Bone marrow (tissue), 2 donors: ENCODE measurements at places on chromosomes 12 and 14.
A peak's percentile ranks its signal among the peaks of the same experiment; 100 is the strongest.

DNA sequence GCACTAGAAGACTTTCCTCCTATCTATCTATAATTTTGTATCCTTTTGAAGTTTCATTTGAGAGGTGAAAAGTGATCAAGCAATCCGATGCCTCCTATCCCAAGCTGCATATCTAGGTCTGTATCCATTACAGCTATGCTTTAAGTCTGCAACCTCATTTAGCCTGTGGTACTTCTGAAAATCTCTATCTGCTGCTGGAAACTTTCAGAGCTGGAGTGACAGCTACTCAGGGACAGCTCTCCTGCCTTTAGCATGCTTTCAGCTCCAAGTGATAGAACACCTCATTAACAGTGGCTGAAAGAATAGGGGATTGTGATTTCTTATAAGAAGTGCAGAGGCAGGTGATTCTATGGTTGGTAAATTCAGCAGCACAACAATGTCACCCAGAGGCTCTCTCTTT is 1153.5 kb downstream of the AACS start:
- DNase-seq = no peak

DNA sequence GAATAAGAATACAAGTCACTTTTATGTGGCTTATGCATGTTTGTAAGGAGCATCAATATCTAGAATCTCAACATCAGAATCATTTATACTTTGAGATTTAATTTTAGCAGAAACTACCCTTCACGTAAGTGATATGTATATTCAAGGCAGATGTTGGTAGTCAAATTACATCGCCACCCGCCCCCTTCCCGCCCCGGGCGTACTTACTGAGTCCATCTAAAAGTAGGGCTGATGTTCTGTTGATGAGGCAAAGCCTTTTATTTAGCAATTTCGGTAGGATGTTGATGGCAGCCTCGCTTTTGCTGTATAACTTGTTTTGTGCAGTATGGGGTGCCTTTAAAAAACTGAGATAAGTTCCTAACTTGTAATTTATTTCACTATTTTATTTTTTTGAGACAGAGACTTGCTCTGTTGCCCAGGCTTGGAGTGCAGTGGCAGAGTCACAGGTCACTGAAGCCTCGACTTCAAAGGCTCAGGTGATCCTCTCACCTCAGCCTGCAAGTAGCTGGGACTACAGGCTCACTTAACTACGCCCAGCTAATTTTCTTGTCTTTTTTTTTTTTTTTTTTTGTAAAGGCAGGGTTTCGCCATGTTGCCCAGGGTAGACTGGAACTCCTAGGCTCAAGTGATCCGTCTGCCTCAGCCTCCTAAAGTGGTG is 30.8 kb downstream of the KTN1 start:
- no peak for DNase-seq

- DNase-seq = no peak
Measured at GRCh38 chr12:109844091-109844490, 10.9 kb upstream of the TRPV4 start.

DNA sequence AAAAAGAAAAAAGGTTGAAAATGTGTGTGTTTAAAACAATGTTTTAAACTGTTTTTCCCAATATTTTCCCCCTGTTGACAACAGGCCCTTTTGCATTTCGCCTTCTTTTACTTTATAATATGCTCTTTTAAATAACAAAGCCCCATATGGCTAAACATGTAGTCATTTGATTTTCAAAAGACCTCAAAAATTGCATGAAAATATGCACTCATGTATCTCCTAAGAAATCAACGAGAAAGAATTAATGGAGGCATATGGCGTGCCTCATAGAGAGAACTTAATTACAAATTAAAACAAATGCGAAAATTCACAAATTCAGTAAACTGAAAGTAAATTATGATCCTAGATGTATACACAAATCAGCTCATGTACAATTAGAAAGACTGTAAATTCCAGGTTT is 202.6 kb upstream of the FOXN3 start:
- no peak for DNase-seq

DNA sequence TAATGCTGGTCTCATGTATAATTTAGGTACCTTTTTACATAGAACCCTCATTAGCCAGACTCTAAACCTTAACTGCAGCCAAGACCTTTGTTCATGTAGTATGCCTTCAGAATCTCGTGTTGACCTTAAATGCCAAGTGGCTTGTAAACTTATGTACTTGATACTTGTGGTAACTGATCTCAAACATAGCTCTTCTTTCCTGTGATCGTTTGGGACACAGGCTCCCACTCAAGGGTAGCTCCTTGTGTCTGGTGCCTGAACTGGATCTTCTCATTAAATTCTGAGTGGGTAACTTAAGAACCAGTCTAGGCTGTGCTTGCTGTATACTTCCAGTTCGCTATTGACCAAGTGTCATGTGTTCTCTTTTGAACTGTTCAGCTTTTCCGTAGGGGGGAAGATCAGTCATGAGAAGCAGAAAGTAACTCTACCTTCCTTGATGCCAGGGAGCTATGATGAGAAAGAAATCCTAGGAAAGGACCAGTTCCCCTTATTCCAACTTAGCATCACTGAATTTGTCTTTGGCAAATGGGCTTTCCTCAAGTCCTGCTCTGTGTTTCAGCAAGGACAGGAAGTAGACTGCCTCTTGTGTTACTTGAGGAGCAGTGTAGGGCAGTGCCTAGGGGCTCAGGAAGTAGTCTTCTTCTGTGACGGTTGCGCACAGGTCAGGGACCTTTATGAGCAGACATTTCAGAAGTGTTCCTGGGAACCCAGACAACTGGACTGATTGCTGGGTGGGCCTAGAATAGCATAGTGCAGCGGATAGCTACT is 2.5 kb downstream of the LGALS3 start:
- no peak for DNase-seq

DNA sequence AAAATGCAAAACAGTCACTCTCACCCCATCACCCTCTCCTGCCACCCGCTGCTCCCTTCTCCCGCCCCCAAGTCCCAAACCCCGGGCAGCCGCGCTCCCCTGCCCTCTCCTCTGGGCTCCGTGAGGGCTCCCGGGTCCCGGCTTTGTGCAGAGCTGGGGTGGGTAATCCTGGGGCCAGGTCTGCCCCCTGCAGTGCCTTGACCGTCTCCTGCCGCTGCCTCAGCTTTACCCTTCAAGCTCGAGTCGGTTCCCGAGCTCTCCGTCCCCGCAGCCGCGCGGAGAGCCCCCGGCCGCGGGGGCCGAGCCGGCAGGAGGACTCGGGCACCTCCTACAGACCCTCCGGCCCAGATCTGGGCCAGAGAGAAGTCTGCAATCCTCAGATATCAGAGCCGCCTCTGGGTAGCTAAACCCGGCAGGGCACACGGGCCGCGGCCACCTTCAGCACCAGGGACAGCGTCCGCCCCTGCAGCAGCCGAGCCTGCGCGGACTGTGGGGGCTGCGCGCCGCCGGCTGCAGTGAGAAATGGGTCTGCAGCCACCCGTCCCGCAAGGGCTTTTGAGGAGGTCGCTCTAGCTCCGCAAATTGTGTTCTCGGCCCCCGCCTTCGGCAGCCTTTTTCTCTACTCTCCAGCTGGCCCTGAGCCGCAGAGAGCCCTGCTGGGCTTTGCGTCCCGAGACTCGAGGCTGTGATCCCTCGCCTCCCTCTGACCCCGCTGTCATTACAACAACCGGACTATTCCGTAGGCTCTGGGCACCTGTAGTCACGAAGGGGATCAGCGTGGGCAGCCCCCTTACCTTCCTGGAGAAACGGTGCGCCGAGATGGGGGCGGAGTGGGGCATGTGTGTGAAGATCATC is 1.2 kb downstream of the PRMT8 start:
- no peak for DNase-seq

- DNase-seq = no peak
Measured at GRCh38 chr12:46299851-46300250, 31.0 kb upstream of the SLC38A1 start.

- no peak for DNase-seq
Measured at GRCh38 chr12:80791863-80792262, 75.2 kb downstream of the MYF5 start.

DNA sequence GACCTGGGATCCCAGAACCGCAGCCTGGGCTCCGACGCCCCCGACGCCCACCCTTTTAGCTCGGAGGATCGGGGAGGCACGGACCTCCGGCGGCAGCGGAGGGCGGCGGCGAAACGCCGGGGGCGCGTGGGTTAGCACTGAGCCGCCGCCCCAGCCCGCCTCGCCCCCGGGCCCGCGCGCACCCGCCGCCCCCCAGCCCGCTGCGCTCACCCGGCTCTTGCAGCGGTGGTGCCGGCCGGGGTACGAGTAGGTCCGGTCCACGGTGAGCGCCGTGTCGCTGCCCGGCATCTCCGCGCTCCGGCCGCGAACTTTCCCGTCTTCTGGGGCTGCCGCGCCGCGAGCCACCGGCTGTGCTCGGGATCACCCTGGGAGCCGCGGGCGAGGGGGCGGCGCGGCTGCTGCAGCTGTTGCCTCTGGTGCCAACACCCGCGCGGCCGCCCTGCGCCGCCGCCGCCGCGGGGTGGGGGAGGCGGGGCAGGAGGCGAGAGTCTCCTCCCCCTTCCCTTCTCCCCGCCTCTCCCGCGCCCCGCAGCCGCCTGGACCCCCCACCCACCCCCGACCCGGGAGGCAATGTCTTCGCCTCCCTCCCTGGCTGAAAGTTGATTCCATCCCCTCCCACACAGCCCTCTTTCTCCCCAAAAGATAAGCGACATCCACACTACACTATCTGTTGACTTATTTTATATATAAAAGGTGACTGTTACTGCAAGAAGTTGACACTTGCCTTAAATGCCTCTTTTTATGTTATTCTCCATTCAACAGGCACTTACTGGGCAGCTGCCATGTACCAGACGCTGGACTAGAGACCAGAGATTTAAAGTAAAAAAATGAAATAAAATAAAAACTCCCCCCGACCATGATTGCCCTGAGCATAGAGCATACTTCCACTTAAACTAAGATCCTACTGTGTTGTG is at the start of gene TMCC3:
Gene TMCC3, minus strand, starts transcription at position 415 of the 914 bp plus-strand sequence. Its CDS starts 127 bp downstream, at position 288.
- no peak for DNase-seq

GRCh38 chr12:91610561-91610960 is 427.9 kb upstream of the DCN start:
- DNase-seq = no peak

DNA sequence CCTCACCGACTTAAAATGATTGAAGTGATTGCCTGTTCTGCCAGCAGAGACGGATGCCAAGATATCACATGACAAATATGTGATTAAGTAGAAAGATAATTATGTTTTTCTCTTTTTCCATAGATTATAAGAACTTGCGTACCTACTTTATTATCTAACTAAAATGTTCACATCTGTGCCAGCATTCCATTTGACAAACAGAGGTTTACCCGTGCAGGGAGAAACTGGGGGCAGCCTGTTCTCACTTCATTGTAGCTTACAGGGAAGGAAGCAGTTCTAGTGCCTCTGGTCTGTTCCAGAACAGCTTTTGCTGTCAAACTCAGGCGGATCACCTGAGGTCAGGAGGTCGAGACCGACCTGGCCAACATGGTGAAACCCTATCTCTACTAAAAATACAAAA is 29.6 kb downstream of the CCDC62 start:
- no peak for DNase-seq

GRCh38 chr12:116717466-116718437 is 20.1 kb downstream of the SPRING1 start:
- DNase-seq = no peak

DNA sequence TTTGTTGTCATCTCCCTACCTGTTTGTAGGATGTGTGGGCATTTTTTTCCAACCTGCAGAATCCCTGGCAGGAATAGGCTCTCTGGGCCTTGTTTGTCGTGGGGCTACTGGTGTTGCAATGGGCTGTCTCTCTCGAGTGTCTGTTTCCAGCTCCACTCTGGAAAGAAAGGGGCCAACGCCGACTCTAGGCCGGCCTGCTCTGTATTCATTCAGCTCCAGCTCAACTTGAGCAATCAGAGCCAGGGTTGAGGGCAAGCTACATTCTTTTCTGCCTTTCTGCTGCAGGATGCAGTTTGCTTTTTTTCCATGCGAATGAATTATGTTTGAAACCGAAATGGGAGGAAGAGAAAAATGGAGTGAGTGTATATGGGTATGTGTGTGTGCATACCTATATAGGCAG is 2.3 kb downstream of the JDP2 start:
- DNase-seq = no peak

DNA sequence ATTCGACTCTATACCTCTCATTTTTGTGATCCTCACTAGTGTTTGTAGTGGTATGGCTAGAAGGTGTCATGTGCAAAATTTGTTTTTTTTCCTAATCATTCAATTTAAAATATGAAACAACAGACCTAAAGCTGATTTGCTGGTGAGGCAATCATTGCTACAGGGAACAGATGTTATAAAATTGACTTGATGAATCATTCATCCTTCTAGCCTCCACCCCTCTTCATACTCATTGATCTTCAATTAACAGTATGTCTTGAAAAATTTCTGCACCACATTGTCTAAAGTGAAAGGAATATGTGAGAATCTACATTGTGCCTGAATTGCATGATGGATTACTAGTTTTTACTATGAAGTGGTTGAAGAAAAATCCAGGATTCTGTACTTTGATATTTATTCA is 349.0 kb upstream of the NAV3 start:
- DNase-seq = no peak

DNA sequence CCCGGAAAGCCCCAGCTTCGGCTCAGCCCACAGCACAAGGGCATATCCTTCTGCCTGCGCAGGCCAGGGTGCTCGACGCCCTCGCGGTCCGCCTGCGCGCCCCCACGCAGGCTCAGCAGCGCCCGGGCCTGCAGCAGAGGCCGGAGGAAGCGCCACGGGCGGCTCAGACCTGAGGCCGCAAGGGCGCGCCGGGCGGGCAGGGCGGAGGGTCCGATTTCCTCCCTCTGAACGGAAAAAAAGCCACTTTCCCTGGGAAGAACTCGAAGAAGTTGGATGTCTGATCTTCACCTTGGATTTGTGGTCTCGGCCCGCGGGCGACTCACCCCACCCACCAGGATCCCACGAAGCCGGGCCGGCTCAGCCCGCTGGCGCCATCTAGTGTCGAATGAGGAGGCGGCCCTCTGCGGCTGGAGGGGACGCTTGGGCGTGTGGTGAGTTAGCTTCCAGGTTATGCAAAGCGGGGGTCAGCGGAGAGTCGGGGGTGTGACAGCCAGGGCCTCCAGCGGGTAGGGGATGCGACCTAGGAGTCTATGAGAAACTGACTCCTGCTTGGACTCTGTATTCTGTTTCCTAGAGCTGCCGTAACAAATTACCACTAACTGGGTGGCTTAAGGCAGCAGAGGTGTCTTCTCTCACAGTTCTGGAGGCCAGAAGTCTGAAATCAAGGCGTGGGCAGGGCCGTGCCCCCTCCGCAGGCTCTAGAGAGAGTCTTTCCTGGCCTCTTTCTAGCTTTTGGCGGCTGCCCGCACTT is 40.0 kb upstream of the SRSF5 start:
- DNase-seq = peak; percentile 82

DNA sequence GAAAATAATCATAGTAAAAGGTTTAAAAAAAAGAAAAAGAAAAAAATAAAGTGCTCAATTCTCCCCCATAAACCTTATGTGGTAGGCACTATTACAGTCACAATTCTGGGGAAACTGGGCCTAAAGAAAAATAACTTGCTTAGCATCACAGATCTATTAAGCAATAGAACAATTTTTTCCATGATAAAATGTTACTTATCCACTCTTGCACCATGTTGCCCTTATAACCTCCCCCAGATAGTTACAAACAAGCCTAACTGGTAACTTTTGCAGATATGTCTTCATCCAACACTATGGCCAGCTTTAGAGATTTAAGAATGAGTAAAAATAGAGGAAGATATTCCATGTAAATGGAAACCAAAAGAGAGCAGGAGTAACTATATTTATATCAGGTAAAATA is 164.8 kb downstream of the DUSP6 start:
- no peak for DNase-seq

GRCh38 chr14:91835197-91835919 is 32.0 kb downstream of the TC2N start:
- no peak for DNase-seq

GRCh38 chr14:25246751-25247150 is 196.8 kb upstream of the STXBP6 start:
- no peak for DNase-seq

- DNase-seq = no peak
Measured at GRCh38 chr12:22473212-22473611, 71.1 kb downstream of the C2CD5 start.
